ENCODE measurements at places on chromosomes 12 and 14.

DNA sequence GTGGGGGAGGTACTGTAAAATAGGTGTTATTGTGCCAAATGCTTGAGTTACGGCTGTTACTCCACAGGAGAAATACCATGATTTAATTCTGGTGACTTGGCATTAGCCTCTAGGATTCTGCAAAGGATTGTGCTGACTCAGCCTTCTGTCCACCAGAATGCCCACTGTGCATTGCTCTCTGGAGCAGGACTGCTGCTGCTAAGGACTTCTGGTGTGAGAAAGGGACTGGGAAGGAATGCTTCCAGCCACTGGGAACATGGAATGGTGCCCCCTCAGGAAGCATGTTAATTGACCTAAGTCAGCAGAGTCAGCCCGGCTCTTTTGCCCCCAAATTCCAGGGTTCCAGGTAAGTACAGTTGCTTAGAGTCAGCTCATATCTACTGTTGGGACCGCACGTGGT lies 32.9 kb downstream of the ZFHX2 start:
- H3K27me3 ChIP-seq: no peaks in the 10 kb centered on the region
- DNase-seq: no peak
- no peaks in the 10 kb centered on the region for H3K4me1 ChIP-seq

DNA sequence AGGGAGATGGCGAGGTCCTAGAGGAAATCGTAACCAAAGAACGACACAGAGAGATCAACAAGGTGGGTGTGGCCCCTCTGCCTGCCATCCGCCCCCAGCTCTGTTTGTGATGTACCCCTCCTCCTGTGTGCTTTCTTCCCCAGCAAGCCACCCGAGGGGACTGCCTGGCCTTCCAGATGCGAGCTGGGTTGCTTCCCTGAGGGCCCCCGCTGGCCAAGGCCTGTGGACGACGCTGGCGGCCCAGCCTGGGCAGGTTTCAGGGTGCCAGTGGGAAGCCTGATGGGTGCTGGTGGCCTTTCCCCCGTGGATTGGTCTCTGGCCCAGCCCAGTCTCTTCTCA lies 2.0 kb downstream of the ARL6IP4 start:
- no peak overlapping the region for H3K27ac ChIP-seq
- no peaks in the 10 kb centered on the region for H3K36me3 ChIP-seq
- H3K27me3 ChIP-seq: no peaks in the 10 kb centered on the region

GRCh38 chr12:65822732-65823512 lies 1.4 kb upstream of the HMGA2 start:
- H3K27ac ChIP-seq: peak overlapping the region; percentile 84
- DNase-seq: peak; percentile 87
- H3K4me1 ChIP-seq: peaks cover 10% of the 10 kb centered on the region
- H3K36me3 ChIP-seq: no peaks in the 10 kb centered on the region

DNA sequence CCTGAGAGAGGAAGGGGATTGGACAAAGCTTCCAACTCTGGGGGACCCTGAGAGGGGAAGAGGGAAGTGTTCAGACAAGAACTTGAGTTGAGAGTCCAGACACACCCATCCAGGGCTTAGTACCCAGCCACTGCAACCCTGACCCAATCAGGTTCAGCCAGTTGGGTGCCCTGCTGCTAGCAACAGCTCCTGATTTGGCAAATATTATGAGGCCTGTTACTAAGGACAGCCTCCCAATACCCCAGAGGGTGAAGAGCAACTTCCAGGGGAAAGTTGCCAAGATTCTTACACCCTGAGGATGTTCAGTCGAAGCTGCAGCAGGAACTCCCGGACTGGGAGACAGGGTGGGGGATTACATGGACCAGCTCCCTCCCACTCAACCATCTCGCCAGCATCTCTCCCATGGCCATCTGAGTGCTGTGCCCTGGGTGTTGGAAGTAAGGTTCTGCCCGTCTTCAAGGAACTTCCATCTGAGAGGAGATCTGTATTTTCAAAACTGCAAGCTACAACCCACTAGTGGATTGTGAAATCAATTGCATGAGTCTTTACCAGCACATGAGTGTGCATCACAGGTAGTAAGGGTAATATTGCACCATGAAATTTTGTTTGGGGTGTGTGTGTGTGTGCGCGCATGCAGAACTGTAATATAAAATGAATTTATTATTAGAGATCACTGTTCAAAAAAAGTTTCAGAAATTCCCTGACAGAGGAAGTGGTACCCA lies 11.5 kb upstream of the KRT78 start:
- no peaks in the 10 kb centered on the region for H3K36me3 ChIP-seq
- no peaks in the 10 kb centered on the region for H3K4me1 ChIP-seq
- DNase-seq: no peak
- H3K27me3 ChIP-seq: no peaks in the 10 kb centered on the region
- H3K27ac ChIP-seq: no peak overlapping the region

GRCh38 chr14:38363217-38363616 lies 107.3 kb upstream of the CLEC14A start:
- no peak overlapping the region for H3K27ac ChIP-seq
- H3K36me3 ChIP-seq: no peaks in the 10 kb centered on the region
- no peaks in the 10 kb centered on the region for H3K27me3 ChIP-seq
- DNase-seq: no peak
- no peaks in the 10 kb centered on the region for H3K4me1 ChIP-seq

DNA sequence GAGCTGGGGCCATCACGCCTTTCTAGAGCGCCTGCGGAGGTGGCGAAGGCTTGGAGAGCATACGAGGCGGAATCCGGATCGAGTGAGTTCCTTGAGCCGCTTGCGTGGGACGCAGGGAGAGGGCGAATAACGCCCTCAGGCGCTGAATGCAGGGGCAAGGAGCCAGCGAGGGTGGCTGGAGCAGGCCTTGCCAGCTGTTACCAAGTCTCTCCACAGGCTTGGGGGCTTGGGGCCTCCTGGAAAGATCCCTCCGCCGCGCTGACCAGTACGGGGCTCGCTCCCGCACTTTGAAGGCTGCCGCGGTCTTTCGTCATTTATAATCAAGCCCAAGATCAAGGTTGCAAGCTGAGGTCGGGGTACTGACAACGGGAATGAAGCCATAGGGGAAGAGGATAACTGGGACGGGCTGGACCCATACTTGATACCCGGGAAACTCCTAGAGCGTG lies 1.2 kb downstream of the FLRT2 start:
- H3K36me3 ChIP-seq: no peaks in the 10 kb centered on the region
- H3K27me3 ChIP-seq: no peaks in the 10 kb centered on the region
- H3K27ac ChIP-seq: no peak overlapping the region
- no peak overlapping the region for H3K4me3 ChIP-seq

DNA sequence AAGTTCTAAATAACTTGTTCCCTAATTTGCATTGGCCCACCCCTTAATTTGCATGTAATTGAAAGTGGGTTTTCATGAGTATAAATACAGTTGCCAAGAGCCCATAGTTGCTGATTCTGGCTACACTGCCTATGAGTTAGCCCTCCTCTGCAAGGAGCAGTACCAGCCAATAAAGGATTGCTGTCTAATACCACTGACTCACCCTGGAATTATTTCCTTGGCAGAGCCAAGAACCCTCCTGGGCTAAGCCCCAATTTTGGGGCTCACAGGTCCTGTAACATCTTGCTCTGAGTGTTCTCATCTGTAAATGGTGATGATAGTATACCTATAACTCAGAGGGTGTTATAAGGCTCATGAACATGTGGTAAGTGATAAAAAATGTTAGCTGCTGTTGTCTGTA lies 6.8 kb downstream of the TTC8 start:
- H3K4me3 ChIP-seq: no peak overlapping the region
- no peak overlapping the region for H3K27ac ChIP-seq
- H3K4me1 ChIP-seq: no peaks in the 10 kb centered on the region
- H3K36me3 ChIP-seq: no peaks in the 10 kb centered on the region
- DNase-seq: no peak
